ENCODE measurements at places on chromosomes 16 and 17. TPM values are rescaled to one million over a fixed set of nuclear protein-coding genes. Genes with fewer than 3 reads are reported as not detected.

The ANTKMT gene
- total RNA-seq, result 28.2 TPM

The LLGL2 gene
- total RNA-seq, result 2.5 TPM

The HYDIN gene
- 0.31 TPM for total RNA-seq

The BEAN1 gene
- 1.8 TPM for total RNA-seq

The NUFIP2 gene
- total RNA-seq, result 61.1 TPM

The HOXB9 gene
- total RNA-seq, result not detected

The PROCA1 gene
- 0.69 TPM for total RNA-seq

The HOXB4 gene
- total RNA-seq, result 1.7 TPM

The NPIPB6 gene
- 3.3 TPM for total RNA-seq

The HOXB5 gene
- total RNA-seq, result not detected

The ZNF624 gene
- 4.0 TPM for total RNA-seq

The EIF4A3 gene
- 126 TPM for total RNA-seq

The C16orf96 gene
- under 0.01 TPM for total RNA-seq

The TPSG1 gene
- not detected for total RNA-seq

The HSD11B2 gene
- total RNA-seq, result not detected

The CCL3 gene
- not detected for total RNA-seq

The FKBP10 gene
- total RNA-seq, result 64.0 TPM

The SRCIN1 gene
- under 0.01 TPM for total RNA-seq

The COPZ2 gene
- total RNA-seq, result 11.4 TPM

The SLC25A11 gene
- 92.9 TPM for total RNA-seq

The ZNF423 gene
- 0.69 TPM for total RNA-seq

The CACNG5 gene
- total RNA-seq, result not detected

The CNGB1 gene
- not detected for total RNA-seq

The EPOP gene
- total RNA-seq, result 0.67 TPM

The SSTR5 gene
- total RNA-seq, result not detected

The SDR42E2 gene
- total RNA-seq, result not detected

The CDIP1 gene
- total RNA-seq, result 18.9 TPM

The RGS11 gene
- 3.6 TPM for total RNA-seq

The CFAP97D1 gene
- total RNA-seq, result 0.15 TPM

The KRT13 gene
- total RNA-seq, result not detected

The CDH13 gene
- 2.7 TPM for total RNA-seq

The CCDC92B gene
- total RNA-seq, result not detected

The MLX gene
- 47.3 TPM for total RNA-seq

The REXO5 gene
- total RNA-seq, result 4.8 TPM

The ITGAL gene
- total RNA-seq, result not detected

The TUBG2 gene
- 11.9 TPM for total RNA-seq

The RMI2 gene
- 5.1 TPM for total RNA-seq

The PEX12 gene
- 4.9 TPM for total RNA-seq

The ASIC2 gene
- not detected for total RNA-seq

The MT1G gene
- 4.3 TPM for total RNA-seq

The CDH5 gene
- 0.36 TPM for total RNA-seq

The EVPLL gene
- not detected for total RNA-seq

The SP6 gene
- under 0.01 TPM for total RNA-seq

The CNTNAP4 gene
- not detected for total RNA-seq

The WFDC1 gene
- total RNA-seq, result 51.3 TPM

The GGT6 gene
- not detected for total RNA-seq

The KRT25 gene
- total RNA-seq, result not detected

The GDPD3 gene
- not detected for total RNA-seq

The HOXB8 gene
- total RNA-seq, result 0.33 TPM

The PPP1R1B gene
- not detected for total RNA-seq

The ZP2 gene
- not detected for total RNA-seq

The C16orf86 gene
- total RNA-seq, result 4.0 TPM

The NUP93 gene
- 136 TPM for total RNA-seq

The MYH13 gene
- total RNA-seq, result not detected

The ANKRD40 gene
- total RNA-seq, result 51.8 TPM

The NPIPB12 gene
- total RNA-seq, result 26.8 TPM

The SECTM1 gene
- total RNA-seq, result 70.6 TPM

The CCL14 gene
- total RNA-seq, result not detected

The ITGA2B gene
- 0.34 TPM for total RNA-seq
